AG08395 (cell line): ENCODE measurements at places on chromosomes 1 and 21.

DNA sequence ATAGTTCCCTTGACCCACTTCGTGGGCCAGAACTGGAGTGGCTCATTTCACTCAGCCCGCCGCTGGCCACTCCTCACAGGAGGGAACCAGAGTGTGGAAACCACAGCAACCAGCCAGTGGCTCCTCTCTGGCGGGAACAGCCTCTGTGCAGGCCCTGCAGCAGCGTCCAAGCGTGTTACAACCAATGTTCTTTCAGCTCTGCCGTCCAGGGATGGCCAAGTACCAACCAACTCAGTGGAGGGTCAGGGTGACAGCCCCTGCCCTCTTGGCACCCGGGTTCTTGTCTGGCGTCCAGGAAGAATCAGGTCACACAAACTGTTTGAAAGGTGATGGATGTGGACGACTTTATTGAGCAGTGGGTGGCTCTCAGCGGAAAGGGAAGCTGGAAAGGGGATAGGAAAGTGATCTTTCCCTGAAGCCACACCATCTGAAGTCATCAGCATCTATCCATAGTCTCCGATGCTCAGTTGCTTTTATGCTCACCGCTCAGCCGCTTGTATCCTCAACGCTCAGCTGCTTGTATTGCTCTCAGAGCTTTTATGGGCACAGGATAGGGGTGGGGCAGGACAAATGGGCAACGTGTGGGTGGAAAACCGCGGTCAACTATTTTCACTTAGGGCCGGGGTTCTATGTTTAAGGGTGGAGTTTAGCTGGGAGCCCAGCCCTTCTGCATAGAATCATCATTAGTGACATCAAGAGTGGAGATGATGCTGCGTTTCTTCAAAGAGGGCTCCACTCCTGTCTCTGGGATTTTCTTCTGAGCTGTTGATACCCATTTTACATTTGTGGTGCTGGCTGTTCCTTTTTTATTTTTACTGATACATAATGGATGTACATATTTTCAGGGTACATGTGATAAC, 250.2 kb downstream of the RRAGC start:
- no peak for DNase-seq

- DNase-seq = no peak
Observed at GRCh38 chr1:17531682-17532487, 7.6 kb upstream of the ARHGEF10L start.

DNA sequence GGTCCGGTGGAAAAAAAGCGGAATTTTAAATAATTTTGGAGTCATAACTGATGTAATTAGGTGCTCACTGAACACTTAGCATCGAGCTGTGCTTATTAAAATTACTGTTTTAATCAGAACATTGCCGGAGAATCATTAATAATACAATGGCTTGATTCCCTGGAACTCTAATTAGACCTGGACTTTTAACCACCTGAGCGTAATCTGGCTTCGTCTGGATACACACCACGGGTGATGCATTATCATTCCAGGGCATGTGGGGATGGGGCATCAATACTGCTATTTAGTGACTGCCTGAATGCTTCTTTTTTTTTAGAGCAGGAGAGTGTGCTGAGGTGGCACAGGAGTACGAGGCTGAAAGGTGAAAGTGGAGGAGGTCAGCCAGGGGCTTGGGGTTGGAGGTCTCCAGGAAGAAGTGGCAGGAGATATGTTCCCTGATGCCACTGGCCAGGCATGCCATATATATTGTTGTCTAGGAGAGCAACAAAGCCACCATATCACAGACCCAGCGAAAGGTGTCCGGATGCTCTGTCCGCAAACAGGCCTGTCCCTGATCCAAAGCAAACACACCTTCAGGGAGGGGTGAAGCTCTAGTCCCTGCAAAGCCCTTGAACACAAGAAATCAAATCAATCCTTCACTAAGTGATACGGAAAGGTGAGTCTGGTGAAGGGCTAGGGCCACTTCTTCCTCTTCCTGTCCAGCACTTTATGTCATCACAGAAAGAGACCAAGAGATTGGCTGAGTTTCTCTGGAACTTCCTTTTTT, 125.2 kb downstream of the PLXNA2 start:
- DNase-seq = no peak

GRCh38 chr1:145901312-145902021, 8.4 kb downstream of the ITGA10 start:
- DNase-seq = no peak

DNA sequence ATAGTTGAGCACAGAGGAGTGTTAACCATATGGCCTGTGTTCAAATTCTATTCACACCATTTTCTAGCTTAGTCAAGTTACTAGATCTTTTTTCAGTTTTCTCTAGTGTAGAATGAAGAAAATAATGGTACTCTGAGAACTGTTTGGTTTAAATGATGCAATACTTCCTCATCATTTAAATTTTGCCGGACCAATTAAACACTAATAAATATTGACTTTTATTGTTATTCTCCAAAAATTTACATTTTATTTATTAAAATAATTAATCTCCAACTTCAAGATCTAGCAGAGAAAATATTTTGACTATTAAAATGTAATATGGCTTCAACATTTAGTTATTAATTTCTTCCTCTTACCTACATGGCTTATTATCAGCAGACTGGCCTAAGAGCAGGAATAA, 123.1 kb downstream of the OLFM3 start:
- DNase-seq = no peak

DNA sequence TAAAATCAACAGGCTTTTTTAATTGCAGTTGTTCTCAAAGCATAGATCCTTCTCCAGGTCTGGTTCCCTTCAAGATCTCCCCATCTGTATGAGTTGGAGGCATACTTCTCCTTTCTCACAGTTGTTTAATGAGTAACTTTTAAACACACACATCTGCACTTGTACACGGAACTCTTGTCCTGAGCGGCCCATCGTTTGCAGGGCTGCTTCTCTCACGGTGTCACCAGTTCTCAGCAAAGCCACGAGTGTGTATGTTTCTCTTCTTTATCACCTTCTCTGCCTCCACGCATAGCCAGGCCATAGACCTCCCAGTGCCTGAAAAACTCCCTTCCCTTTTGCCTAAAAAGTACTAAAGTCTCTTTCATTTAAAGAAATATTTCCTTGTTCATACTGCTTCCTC, 68.7 kb upstream of the ROR1 start:
- no peak for DNase-seq

DNA sequence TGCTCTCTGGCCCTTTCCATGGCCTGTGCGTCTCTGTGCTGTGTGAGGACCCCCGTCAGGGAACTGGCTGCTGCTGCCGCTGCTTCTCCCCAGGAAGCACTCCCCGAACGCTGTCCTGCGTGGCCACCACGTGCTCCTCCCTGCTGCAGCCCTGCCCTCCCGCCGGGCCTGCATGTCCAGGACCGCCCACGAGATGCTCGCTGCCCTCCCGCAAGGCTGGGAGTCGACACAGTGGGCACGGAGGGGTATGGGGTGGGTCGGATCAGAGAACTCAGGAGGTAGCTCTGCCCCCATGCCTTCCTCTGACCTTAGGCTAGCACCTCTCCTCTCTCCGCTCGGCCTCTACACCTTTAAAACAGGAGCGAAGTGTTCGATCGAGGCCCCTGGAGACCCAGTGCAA, 171.9 kb upstream of the AJAP1 start:
- no peak for DNase-seq

DNA sequence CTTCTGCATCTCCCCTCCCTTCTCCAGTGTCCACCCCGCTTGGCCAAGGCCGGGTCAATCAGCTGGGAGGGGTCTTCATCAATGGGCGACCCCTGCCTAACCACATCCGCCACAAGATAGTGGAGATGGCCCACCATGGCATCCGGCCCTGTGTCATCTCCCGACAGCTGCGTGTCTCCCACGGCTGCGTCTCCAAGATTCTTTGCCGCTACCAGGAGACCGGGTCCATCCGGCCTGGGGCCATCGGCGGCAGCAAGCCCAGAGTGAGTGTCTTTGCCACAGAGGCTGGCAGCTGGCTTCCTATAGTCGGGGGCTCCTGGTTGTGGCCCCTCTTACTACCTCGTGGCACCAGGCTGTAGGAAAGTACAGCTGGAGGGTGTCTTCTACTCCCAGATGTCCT, 3.6 kb downstream of the PAX7 start:
- DNase-seq = no peak

- DNase-seq = no peak
Observed at GRCh38 chr21:32578107-32578691, 7.1 kb downstream of the TCP10L start.

DNA sequence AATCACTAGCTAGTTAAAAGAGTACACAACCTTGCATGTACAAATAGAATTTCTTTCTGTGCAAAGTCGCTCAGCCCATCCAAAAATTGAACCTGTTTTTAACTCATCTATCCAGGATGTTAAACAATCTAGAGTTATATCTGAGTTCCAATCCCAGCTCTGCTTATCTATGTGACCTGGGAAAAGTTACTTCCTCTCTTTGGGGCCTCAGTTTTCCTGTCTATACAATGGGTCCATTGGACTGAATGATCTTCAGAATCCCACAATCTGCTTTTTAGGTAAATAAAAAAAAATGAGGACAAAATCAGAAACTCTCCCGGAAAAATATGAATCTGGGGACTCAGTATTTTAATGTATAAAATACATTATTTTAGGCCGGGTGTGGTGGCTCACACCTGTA, 389.5 kb upstream of the PROX1 start:
- no peak for DNase-seq

GRCh38 chr1:206635978-206636345, 626 bp downstream of the DYRK3 start:
- DNase-seq = no peak

DNA sequence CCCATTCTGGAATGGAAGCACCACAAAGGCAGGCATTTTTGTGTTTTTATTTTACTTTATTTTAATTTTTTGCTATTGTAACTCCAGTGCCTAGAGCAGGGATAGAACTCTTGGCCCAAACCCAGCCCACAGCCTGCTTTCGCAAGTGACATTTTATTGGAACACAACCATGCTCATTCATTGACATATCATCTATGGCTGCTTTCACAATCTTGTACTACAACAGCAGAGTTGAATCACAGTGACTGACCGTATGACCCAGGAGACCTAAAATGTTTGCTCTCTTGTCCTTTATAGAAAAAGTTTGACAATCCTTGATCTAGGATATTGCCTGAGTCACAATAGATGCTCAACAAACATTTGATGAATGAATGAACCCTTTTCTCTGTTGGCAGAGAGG, 83.9 kb upstream of the ATP1A1 start:
- no peak for DNase-seq
